ENCODE measurements at places on chromosomes 11 and 22.
A peak's percentile ranks its signal among the peaks of the same experiment; 100 is the strongest.

- no peak for DNase-seq
Observed at GRCh38 chr11:68444566-68444965, 16.0 kb upstream of the PPP6R3 start.

DNA sequence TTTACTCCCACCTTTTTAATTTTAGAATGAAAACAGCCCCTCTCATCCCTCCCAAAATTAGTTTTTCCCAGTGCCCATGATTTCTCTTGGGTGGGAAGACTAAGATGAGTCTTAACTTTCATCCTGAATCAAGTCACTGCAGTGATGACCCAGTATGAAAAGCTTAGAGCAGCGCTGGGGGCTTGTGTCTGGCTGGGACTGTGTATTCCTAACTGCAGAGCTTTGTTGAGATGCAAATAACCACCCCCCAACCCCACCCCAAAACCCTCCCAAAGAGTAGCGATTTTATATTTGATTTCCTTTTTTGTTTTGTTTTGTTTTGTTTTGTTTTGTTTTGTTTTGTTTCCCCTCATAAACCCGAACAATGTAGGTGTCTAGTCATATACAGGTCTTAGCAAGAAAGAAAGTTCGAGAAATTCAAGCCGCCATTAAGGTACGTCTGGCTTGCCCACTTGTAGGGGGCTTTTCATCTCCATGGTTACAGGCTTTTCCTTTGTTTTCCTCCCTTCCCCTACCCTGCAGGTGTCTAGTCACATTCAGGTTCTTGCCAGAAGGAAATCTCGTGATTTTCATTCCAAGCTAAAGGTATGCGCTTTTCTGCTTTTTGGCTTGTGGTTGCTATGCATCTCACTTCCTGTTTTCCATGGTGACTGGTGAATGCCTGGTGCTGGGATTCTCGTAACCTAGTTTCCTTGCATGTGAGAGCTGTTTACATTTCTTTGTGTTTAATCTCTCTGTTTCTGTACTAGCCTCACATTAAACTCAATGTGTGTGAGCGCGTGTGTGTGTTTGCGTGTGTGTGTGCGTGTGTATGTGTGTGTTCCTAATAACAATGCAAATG, 144.6 kb upstream of the RASSF10 start:
- DNase-seq, result peak; percentile 81

- no peak for DNase-seq
Observed at GRCh38 chr11:88375927-88376470, 38.5 kb upstream of the CTSC start.

DNA sequence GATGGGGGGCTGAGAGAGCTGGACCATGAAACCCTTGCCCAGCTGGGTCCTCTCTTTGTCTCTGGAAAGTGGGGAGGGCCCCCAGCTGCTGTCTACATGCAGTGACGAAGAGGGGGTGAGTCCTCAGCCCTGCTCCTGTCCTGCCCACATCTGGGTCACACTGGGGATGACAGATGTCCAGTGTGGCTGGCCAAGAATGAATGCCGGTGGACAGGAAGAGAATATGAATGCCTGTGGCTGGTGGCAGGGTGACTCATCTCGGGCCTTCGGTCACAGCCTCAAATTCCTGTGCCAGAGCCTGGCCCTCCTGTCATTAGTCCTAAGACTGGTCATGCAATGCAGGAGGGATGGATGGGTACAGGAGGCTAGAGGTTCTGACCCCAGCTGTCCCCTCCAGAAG, 2.2 kb upstream of the PNPLA3 start:
- peak; percentile 84 for DNase-seq

DNA sequence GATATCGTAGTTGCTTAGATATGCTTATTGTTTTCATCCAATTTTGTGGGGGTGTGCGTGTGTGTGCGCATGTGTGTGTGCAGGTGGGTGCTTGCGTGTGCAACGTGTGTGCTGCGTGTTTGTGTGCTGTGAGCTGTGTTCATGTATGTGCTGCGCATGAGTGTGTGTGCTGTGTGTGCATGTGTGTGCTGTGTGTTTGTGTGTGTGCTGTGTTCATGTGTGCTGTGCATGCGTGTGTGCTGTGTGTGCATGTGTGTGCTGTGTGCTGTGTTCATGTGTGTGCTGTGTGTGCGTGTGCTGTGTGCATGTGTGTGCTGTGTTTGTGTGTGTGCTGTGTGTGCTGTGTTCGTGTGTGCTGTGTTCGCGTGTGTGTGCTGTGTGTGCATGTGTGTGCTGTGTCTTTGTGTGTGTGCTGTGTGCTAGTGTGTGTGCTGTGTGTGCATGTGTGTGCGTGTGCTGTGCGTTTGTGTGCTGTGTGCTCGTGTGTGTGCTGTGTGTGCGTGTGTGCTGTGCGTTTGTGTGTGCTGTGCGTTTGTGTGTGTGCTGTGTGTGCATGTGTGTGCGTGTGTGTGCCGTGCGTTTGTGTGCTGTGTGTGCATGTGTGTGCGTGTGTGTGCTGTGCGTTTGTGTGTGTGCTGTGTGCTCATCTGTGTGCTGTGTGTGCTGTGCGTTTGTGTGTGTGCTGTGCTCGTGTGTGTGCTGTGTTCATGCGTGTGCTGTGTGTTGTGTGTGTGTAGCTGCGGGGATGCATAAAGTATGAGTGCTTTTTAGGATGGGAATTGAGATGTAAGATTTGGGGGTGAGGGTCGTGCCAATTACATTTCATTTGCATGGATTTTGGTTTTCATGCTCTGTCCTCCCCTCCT, 7.6 kb downstream of the IGF2 start:
- no peak for DNase-seq

DNA sequence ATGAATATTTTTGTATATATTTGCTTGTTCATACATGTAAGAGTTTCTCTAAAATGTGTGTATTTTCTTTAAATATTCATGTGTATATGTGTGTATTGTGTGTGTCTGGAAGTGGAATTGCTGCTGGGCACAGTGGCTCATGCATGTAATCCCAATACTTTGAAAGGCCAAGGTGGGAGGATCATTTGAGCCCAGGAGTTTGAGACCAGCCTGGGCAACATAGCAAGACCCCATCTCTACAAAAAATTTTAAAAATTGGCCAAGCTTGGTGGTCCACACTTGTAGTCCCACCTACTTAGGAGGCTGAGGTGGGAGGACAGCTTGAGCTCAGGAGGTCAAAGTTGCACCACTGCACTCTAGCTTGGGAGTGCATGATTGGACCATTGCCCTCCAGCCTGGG, 4.7 kb upstream of the LGR4 start:
- no peak for DNase-seq

DNA sequence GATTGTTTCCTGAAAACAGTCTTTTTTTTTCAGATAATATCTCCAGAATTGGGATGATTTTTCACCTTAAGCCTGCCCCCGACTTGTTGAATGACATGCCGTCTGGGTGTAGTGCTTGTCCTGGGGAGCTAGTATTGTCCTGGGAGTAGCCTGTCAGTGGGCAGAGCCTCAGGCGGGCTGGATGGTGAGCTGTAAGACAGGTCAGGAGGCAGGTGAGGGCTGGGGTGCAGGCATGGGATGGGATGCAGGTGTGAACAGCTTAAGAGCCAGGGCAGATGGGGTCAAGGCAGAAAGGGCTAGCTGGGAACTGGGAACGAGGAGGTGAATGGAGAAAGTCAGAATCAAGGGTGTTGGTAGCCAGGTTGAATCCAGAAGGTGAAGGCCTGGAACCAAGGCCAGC, 200.2 kb downstream of the CSNK2A3 start:
- no peak for DNase-seq

- DNase-seq, result peak; percentile 47
Observed at GRCh38 chr11:122398167-122398566, 257.4 kb upstream of the UBASH3B start.

DNA sequence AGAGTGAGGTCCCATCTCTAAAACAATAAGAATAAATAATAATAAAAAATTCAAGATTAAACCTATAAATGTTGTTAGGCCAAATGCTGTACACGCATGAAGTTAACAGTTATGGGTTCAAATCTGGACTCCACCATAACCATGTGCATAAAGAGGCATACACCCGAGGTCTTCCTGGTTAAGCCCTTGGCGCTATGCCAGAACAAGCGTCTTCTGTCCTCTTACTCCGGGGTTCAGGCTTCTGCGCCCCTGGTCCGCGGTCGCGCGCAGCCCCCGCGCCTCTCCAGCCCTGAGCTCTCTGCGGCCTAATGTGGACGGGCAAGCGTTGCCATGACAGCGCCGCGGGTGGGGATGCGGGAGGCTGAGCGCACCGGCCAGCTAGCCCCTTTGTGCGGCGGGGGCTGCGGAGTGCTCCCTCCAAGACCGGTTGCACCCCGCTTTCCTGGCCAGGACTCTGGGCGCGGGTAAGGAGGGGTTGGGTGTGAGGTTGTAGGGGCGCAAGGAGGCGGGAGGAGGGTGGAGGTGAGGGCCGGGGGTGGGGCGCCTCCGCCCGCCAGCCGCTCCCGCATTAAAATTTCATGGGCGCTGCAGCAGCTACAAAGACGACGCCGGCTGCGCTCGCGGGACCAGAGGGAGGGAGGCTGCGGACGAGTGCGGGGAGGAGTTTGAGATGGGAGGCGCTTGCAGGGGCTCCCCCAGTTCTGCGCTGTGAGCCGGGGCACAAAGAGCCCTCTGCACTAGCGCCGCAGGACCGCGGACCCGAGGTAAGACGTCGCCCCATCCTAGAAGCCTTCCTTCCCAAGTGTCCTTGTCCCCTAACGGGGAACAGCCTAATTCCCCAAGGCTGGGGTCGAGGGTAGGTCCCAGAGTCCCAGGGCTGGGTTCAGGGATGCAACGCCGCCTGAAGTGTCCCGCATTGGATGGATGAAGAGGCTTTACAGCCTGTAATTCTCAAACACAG, at the start of gene MIAT:
Gene MIAT, plus strand, starts transcription at position 698 of the 961 bp plus-strand sequence.
- no peak for DNase-seq

- no peak for DNase-seq
Observed at GRCh38 chr22:24380220-24380904, 47.0 kb upstream of the ADORA2A start.

DNA sequence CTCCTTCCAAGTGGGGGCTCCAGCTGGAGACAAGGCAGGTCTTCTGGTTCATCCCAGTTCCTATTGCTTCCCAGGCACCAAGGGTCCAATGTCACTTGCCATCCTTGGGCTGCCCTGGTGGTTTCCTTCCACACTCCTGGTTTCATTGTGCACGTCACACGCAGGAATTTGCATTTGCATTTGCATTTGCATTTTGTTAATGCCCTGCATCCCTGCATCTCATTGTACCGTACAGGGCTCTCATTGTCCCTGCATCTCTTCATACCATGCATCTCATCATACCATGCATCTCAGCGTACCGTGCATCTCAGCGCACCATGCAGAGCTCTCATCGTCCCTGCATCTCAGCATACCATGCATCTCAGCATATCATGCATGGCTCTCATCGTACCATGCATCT, 112.2 kb upstream of the SYT13 start:
- no peak for DNase-seq

- peak; percentile 56 for DNase-seq
Observed at GRCh38 chr11:121367001-121367843, 74.7 kb downstream of the SC5D start.

- peak; percentile 45 for DNase-seq
Observed at GRCh38 chr22:38782402-38783094, 11.4 kb downstream of the DNAL4 start.

DNA sequence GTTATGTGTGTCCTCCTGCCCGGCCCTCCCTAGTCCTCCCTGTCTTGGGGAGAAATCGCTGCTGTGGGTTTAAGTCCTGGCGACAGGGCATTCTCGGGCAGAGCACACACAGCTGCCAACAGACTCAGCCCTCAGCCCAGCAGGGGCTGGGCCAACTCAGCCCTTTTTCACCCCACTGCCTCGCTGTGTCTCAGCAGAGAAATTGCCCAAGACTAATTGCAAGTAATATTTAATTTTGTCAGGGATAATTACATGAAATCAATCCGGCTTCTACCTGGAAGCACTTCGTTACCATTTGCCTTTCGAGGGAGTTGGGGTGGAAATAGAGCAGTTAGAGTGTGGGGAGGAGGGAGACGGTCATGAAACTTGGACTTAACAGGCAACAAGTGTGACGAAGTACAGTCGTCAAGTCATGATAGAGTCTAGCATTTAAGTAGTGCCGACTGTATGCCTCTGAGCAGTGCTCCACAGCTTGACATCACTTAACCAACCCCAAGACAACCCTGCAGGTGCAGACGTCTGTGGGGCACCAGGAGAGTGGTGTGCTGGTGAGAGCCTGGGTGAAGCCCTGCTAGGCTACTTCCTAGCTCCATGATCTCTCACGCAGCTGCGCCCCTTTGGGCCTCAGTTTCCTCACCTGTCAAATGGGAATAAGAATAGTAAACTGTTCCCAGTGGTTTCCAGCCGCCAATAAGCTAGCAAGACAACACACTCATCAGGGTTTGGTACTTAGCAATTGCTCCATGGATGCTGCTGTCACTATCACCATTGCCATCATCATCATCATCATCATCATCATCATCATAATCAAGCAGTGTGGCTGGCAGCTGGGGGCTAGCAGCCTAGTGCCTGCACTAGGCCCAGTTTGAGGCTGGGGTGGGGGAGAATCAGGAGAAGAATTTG, 29.2 kb downstream of the MN1 start:
- no peak for DNase-seq

Data from fibroblast of skin of scalp (primary cell).